ENCODE measurements at places on chromosomes 13 and 19.

DNA sequence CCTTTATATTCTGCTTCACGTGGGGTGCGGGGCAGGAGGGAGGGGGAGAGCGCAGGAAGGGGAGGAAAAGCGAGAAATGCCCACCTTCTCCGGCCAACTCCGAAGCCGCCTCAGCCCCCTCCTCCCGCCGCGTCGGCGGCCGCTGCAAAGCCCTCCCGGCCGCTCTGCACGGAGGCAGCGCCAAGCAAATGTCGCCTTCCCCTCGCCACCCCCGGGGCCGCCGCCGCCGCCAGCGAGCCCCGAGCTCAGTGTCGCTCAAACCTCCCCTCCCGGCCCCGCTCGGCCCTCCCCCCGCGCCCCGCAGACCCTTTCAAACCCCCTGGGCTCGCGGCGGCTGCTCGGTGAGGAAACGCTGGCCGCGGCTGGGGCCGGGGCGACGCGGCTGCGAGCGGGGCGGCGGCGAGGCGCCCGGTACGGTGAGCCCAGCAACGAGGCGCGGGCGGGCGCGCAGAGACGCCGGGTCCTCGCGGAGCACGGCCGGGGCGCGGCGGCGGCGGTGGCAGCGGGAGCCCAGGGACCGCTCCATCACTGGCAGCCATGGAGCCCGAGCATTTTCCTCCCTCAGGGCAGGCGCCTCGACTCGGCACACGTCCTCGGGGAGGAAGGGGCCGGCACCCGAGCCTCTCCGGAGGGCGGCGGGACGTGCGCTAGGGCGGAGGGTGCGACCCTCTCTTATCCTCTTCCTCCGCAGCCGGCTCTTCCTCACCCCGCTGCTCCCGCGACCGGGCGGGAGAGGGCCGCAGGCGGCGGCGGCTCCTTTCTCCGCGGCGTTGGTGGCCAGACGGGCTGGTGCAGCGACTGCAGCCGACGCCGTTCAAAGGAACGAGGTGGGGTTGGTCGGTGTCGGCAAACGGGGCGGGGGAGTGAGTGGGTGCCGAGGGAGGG lies 463 bp upstream of the TSC22D1 start:
- DNase-seq, result no peak

GRCh38 chr19:48964205-48965039 lies 687 bp upstream of the FTL start:
- no peak for DNase-seq

- DNase-seq, result no peak
These were observed 1004.1 kb upstream of the PCDH9 start for GRCh38 chr13:68234274-68234673.

DNA sequence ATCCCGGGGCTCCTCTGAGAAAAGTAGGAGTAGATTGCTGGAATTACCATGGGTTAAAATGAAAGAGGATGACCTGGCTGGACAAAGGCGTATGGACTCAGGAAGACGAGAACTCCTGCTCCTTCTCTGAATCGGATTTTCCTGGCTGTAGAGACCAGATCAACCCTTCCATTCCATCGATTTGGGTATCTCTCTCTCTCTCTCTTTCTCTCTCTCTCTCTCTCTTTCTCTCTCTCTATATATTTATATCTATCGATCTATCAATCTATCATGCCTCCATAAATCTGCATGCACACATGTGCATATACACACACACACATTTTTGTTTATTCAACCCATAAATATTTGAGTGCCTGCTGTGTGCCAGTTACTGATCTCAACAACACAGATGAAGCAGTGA lies 234.9 kb downstream of the LMO7 start:
- DNase-seq, result no peak

DNA sequence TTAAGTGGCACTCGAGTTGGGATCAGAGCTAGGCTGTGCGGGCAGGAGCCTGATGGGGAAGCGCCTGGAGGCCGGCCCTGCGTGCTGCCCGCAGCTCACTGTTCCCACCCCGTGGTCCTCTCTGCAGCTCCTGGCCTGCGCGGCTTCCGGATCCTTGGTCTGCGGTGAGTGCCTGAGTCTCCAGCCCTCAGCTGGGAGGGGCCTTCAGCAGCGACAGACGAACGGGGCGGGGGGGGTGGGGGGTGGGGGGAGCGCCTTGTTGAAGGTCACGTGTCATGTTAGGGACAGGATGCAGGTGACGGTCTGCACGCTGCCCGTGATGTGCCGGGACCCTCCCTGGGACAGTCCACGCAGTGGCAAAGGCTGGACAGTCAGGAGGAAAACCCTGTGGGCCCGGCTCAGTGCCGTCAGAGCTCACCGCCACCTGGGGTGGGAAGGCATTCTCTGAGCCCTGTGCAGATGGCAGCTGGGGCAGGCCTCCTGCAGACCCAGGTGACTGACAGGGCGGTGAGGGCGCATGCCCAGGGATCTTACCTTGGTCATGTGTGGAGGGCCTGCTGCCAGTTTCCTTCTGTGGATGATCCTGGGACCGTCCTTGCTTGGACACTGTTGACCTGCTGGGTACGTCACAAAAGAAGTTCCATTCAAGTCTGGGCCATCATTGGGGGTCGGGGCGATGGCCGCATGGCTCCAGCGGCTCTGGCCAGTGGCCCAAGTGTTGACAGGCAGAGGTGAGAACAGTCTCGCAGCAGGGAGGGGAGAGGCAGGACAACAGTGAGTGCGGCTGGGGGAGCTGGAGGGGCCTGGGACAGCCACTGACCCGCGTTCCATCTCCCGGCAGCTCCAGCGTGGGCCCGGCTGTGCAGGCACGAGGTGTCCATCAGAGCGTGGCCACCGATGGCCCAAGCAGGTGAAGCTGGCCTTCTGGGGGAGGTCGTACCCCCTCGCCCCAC lies 4.3 kb downstream of the NDUFS7 start:
- DNase-seq, result no peak

GRCh38 chr19:11018179-11018578 lies 57.3 kb downstream of the SMARCA4 start:
- no peak for DNase-seq

- DNase-seq, result no peak
These were observed 151.7 kb upstream of the TSHZ3 start for GRCh38 chr19:31500946-31501345.
